ENCODE measurements at places on chromosomes 1 and 21. TPM values are rescaled to one million over a fixed set of nuclear protein-coding genes. Genes with fewer than 3 reads are reported as not detected.

INAVA gene
- total RNA-seq, result 53.3 TPM

RIPK4 gene
- 18.9 TPM for total RNA-seq

LMOD1 gene
- not detected for total RNA-seq

TFF3 gene
- not detected for total RNA-seq

SNX7 gene
- total RNA-seq, result 26.4 TPM

NRDC gene
- total RNA-seq, result 69.2 TPM

TTC39A gene
- 2.9 TPM for total RNA-seq

MIS18A gene
- 15.3 TPM for total RNA-seq

DCAF8 gene
- 46.5 TPM for total RNA-seq

ATP6V1G3 gene
- total RNA-seq, result not detected

Measured in A549 treated with AZD2906 at 1 μM for 4 hours (cell line).